Activated naive CD8-positive, alpha-beta T cell treated with anti-CD3 and anti-CD28 coated beads, Interleukin-2, amount 10 ng/mL, durations not matched to agents 7 days and 5 days (primary cell): ENCODE measurements at places on chromosomes 6 and 20. TPM values are rescaled to one million over a fixed set of nuclear protein-coding genes. Genes with fewer than 3 reads are reported as not detected.
A peak's percentile ranks its signal among the peaks of the same experiment; 100 is the strongest.

ME1 gene
- 0.50 TPM for total RNA-seq

DNA sequence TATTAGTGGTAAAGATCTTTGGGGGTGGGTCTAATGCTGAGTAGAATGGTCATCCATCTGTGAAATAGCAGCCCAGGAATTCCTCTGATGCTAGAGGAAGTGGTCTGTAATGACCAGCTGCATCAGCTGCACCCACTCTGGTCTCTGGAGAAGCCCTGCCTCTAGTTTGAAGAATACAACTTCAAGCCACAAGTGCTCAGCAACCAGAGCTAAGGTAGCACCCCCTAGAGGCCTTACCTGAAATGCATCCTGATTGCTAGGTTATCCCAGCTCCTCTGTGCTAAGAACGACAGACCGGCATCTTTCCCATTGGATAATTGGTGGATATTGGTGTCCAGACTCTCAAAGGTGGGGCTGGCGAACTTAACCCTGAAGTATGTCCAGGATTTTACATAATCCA lies 58.2 kb downstream of the DNAH8 start:
- DNase-seq, result no peak

- DNase-seq, result no peak
Measured at GRCh38 chr20:44209686-44210405, 725 bp downstream of the OSER1 start.

DNA sequence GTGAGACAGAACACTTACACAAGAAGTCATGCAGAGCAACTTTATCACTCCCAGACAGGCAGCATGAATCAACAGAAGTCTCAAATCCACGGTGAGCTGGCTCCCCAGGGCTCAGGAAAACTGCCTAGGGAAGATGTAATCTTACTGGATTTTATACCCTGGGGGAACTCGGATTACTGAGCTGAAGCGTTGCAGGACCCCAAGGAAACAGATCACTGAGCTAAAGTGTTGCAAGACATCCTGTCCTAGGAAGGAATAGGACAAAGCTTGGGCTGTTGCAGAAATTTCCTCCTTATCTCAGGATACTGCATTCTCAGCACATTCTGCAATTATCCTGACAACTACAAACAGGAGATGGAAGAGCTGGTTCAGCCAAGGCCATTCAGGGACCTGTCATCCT lies 224.8 kb downstream of the TFAP2A start:
- DNase-seq, result no peak

GRCh38 chr20:1587781-1588532 lies 30.5 kb upstream of the SIRPD start:
- no peak for DNase-seq

PRL gene
- total RNA-seq, result not detected

DNA sequence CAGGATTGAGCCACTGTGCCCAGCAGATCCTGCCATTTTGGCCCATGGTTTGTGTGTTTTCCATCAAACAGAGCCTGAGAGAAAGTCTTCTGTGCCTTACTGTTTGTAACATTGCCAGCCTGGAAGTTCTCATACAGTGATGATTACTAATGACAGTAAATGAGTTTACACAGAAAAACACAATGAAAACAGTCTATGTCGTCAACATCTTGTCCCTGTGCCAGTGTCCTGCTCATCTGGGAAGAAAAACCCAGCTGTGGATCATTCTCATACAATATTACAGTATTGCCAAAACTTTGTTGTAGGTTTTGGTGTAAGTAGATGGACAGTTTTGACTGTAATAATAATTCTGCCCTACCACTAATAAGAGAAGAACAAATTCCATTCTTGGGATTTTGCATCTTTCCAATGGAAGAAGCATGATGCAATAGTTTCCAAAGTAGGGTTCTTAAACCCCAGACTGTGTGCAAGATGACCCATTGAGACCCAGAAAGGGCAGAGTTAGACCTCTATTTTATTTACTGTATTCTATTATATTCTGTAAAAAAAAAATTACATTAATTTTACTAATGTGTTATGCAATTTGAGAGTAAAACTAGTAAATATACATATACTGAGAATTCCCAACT lies 135.0 kb upstream of the JARID2 start:
- DNase-seq, result no peak

GRCh38 chr6:157985378-157986155 lies 3.9 kb downstream of the SYNJ2 start:
- no peak for DNase-seq

DNA sequence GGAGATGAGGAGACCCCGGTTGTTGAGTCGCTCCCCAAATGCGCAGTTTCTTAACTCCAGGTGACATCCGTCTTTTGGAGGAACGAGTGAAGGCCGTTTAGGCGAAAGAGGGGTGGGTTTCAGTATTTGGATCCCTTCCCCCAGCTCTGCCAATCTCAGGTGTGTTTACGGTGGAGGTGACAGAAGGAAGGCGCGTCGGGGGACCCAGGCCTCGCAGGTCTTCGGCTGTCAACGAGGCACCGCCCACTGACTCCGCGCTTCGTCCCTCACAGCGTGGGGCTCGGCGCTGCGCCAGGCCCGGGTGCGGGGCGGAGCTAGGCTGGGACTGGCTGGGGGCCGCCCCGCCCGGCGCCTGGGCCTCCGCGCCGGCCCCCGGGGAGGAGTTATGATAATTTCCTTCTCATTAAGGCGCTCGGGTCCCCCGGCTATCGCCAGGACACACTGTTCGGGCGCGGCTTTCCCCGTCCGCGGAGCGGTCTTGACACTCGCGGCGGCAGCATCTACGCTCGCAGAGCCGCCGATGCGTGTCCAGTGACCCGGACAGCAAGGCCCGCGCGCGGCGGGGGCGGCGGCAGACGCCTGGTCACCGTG lies at the start of gene TFAP2C:
TFAP2C (plus strand) TSS at position 434 of the 591 bp plus-strand sequence. CDS start 239 bp downstream, outside the sequence.
- peak; percentile 61 for DNase-seq

- DNase-seq, result no peak
Measured at GRCh38 chr6:122388945-122389344, 10.5 kb upstream of the HSF2 start.

GRCh38 chr6:81534934-81535465 lies 217.5 kb downstream of the TENT5A start:
- DNase-seq, result no peak

CFAP206 gene
- not detected for total RNA-seq

DNA sequence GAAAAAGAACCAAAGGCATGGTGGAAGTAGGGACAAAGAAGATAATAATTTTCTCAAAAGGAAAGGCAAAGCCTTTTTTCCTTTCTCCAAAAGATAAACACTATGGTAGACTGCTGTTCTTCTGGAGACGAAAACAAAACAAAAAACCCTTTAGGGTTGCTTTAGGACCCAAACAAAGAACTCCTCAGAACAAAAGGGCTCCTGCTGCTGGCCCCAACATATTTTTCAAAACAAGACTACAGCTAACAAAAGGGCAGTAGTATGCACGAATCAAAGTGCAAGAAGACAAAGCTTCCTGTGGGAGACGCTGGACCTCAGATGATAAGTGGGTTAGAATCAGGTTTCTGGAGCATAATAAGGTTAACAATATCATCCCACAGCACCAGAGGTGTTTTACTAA lies 15.8 kb downstream of the NCOA5 start:
- DNase-seq, result no peak

DNA sequence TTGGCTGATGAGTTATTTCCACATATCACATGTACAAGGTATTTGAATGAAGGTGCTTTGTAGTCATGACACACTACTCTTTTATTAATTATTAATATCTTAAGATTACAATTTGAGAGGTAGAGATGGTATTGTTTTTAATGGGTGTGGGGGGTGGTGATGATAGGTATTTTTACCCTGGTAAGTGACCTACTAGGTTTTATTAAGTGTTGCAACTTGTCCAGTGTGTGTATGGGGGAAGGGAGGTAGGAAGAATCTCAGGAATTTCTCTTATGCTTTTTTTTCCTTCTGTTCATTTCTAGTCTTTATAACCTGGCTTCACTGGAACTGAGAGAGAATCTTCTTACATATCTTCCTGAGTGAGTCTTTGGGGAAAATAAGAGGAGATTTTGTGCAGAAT lies 101.4 kb downstream of the LRRC1 start:
- DNase-seq, result no peak

GRCh38 chr20:57695012-57695411 lies 14.8 kb downstream of the PMEPA1 start:
- DNase-seq, result no peak
